ENCODE measurements at places on chromosomes 12 and 14.

DNA sequence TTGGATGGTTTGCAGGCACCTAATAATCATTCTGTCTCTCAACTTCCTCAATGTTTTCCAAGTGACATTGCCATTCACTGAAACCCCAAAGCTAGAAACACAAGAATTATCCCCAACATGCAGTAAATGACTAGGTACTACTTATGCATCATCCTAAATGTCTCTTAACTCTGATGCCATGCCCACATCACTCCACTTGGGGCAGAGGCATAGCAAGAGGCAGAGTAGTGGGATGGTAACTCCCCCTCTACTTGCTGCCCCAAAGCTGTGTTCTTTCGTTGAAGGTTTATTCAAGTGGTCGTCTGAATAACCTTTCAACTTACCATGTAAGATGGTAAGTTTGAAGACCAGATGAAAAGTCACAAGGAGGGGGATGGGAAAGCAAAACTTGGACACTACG, 77.9 kb upstream of the SOX5 start:
- DNase-seq, result no peak

GRCh38 chr14:92021523-92021922, 18.3 kb downstream of the TRIP11 start:
- DNase-seq, result no peak

DNA sequence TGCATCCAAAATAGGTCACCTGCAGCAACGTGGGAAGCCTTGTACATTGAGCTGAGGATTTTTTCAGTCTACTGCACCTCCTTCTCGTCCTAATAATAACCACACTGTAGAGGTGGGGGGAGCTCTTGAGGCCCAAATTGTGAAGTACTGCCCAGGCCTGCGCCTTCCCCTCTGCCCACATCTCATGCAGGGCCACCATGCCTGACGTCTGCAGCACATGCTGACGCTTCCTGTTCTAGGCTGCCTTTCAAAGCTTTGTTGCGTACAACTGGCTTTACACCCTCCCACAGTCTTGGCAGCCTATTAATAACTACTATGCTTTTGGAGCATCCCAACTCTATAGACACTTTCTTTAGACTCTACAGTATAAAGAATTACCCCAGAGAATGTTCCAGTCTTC, 26.5 kb upstream of the TTC7B start:
- no peak for DNase-seq

DNA sequence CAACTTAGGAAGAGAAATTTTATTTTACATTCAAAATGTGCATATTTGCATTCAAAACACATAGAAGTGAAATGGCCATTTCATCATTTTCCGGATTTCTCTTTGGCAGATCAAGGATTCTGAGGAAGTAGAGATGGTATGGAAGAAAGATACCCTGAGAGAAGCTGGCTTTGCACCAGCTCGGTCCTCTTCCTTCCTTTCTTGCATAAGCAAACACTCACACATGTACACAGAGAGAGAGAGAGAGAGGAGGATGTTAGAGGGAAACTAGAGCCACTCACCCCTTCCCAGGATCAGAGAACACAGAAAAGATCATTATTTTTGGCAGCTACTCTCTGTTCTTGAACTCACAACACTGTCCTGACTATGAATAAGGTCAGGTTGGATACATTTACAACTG, 15.6 kb upstream of the PLEKHD1 start:
- DNase-seq, result peak; percentile 1

DNA sequence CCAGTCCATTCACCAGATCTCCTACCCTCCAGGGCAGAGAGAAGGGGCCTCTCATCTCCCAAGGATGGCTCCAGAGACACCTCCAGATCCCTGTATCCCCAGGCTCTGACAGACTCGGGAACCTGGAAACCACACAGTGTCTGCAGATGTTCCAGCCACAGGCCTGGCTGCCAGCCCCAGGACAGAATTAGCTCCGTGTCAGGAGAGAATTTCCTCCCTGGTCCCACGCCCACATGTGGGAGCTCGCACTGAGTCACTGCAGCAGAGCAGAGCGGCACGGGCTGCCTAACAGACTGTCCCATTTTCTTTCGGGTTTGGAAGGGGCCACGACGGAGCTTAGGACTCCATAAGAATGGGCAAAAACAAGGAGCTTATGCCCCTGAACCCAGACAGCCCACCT, 33.6 kb downstream of the CMKLR1 start:
- DNase-seq, result peak; percentile 79

GRCh38 chr12:45986641-45987339, 3.6 kb downstream of the SCAF11 start:
- DNase-seq, result no peak

DNA sequence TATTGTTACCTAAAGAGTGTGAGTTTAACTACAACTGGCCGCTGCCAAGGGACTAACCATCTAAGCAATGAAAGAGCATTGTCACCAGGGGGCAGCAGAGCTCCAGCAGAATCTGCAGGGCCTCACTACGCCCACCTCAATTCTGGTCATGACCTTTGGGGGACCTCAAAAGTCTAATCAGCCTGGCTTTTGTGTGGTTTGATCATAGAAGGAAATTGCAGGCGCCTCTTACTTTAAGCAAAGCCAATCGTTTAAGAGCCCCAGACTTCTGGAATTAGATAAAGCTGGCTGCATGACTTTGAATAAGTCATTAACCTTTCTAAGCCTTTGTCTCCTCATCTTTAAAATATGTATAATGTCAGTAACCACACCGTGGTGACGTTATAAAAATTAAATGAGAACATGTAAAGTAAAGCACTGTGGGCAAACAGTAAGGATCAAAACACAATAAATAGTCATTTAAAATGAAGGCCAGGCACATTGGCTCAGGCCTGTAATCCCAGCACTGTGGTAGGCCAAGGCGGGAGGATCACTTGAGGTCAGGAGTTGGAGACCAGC, 58.6 kb downstream of the TBX3 start:
- DNase-seq, result peak; percentile 68

GRCh38 chr12:131737150-131737827, 26.4 kb downstream of the SFSWAP start:
- peak; percentile 67 for DNase-seq

DNA sequence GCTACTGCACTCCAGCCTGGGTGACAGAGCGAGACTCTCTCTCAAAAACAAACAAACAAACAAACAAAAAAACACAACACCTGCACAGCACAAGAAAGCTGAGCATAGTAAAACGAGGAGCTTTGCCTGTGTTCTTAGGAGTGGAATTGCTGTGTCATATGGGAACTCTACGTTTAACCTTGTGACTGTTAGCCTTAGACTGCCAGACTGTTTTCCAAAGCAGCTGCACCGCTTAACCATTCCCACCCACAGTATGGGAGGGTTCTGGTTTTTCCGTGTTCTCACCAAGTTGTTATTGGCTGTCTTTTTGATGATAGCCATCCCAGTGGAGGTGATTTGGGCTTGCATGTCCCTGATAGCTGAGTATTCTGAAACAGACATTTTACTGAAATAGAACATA, 9.2 kb downstream of the WNT5B start:
- no peak for DNase-seq

DNA sequence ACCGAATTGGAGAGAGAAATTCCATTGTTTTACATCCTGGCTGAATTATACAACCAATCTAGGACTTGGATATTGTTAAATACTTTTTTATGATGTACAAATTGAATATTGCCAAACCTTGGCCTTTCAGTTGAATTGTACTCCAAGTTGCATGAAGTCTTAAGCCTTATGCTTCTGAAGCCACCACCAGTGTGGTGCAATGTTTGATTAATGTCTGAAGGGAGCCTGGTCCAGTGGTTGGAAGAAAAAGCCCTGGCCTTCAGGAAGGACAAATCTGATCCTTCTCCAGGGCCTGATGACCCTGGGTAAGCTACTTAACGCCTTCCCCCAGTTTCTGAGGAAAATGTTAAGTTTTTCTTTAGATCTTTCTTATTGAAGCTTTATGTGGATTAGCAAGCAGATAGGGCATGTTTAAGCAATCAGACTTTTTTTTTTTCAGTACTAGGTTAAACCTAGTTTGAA, 72.0 kb downstream of the PAPOLA start:
- no peak for DNase-seq

GRCh38 chr12:26143291-26143690, 18.5 kb upstream of the BHLHE41 start:
- no peak for DNase-seq

- DNase-seq, result no peak
Observed at GRCh38 chr14:104637546-104638003, 33.0 kb upstream of the TMEM179 start.

GRCh38 chr12:132908145-132909029, 21.0 kb upstream of the CHFR start:
- DNase-seq, result peak; percentile 99

GRCh38 chr14:26996246-26996645, 398.4 kb upstream of the NOVA1 start:
- DNase-seq, result no peak

DNA sequence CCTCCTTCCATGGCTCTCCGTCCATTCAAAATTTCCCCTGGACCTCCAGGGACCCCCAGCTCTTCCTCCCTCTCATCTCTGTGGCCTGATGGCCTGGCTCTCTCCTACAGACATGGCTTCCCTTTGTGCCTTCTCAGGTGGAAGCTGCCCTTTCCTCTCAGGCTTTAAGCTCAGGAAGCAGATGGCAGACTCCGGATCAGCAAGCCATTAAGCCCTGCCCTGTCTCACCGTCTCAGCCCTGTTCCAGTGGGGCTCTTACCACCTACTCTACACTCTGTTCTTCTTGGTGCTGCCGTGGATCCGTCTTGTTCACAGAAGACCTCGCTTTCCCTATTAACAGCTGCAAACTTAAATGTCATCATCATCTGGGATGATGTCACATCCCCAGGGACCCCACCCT, 33.1 kb downstream of the NPC2 start:
- no peak for DNase-seq

DNA sequence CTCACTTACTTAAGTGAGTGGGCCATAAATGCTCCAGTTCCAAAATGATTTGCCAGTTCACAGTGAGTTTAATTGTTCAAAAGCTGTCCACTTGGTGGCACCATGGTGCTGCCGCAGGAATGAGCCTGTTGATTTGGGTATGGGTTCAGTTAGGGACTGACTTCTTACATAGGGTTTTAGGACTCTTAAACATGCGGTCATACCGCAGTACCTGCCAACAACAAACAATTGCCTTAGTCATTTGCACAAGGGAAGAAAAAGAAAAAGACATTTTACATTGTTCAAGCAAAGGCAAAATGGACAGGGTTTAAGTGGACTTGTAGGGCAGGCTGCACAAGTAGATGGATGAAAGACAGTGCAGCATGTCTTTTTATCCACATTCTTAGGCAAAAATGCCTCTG, 80.0 kb upstream of the DBX2 start:
- peak; percentile 77 for DNase-seq

DNA sequence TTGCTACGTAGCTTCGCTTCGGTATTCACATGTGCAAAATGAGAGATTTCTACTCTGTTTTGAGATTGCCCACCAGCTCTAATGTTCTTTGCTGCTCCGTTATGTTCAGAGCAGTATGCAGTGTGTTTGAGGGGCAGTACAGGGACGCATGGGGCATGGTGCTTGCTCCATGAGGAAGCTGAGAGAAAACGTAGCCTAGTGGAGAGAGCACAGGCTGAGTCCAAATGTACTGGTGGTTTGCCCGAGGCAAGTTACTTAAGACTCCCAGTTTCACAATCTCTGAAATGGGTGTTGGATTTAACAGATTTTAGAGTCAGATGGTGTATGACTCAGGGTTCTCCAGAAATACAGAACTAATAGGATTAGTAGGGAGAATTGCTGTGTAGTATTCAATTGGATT, 310.5 kb downstream of the ETNK1 start:
- no peak for DNase-seq

DNA sequence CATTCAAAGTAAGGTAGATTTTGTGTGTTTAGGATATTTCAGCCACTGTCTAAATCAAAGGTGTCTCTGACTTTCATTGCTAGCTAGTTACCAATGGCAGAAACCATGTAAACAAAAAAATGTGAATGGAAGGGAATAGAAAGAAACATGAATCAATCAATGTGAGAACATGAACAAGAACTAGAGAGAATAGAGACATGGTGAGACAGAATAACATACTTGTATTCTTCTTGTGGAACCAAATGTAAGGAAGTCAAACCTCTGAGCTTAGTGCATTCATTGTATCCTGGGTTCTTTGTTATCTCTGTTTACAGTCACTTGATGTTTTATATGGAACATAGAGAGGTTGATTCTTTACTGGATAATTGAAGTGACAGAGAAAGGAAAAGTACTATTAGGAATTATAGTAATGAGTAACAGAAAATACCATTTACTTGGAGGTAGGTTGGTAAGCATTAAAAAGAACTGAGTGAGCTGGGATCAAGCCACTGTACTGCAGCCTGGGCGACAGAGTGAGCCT, 2.6 kb upstream of the WNK1 start:
- no peak for DNase-seq

GRCh38 chr14:105774001-105774400, 247.6 kb downstream of the TMEM121 start:
- no peak for DNase-seq

DNA sequence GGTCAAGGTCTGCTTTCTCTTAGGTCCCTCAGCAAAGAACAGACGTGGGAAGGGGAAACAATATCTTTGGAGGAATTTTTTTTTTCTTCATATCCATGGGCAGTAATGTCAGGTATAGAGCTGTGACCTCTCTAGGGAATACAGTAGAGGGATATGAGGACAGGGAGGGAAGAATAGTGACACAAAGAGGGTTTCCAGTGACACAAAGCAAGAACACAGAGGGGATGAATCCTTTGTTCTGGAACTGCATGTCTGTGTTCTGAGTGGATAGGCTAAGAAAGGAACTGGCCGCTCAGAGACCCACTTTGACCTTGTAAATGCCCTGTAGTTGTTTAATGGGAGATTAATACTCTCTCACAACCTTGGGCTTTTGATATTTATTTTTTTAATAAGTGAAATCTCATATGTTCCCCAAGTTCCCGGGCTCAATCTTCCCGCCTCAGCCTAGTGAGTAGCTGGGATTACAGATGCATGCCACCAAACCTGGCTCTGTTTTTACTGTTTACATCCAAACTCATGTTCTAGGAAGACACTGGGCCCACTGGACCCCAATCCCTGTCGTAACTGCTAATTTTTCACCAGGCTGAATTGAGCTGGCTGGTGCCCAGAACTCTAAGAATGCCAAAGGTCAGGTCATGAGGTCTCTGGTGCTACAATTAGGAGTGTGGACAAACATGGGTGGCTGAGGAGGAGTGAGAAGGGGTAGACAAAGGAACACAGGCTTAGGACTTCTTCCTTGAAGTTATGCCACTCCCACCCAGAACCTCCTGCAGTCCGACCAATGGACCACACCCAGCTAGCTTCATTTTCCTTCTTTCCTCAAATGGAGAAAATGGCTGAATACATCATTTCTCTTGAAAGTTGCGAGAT, 9.1 kb upstream of the PLEKHH1 start:
- DNase-seq, result no peak

DNA sequence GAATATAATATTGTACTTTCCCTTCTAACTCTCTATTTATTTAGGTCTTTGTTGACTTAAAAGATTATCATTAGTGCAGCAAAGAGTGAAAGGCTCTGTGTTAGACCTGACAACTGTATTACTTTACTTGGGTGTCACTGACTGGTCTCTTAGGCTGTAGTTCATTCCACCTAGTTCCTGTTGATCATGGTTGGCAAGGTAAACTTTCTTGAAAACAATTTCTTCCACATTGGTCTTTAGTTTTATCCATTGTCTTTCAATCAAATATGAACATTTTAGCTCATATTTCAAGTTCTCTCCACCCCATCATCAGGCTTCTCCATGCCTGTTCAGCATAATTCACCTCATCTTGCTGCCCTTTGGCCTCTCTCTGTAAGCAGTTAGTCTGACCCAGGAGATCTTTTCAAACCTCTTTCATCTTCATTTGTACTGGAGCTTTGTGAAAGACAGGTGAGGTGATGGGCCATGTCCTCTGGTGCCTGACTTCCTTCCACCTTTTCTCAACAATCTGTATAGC, 32.1 kb upstream of the PPM1H start:
- DNase-seq, result no peak
